ENCODE measurements at places on chromosomes 1 and 21.
A peak's percentile ranks its signal among the peaks of the same experiment; 100 is the strongest.

DNA sequence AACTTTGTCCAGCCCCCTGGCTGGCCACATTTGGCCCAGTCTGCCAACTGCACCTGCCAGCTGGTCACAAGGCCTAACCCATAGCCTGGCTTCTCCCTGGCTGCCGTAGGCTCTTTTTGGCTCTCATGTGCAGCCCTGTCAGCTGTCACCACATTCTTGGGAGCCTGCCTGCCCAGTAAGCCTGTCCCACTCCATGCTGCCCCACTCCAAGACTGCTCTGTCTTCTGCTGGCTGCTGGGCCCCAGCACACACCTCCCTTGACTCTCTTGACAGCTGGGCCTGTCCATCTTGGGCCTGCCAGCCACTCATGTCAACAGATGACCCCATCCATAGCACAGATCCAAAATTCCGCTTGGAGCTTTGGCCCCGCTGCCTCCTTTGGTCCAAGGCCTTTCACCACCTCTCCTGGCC, 74.3 kb upstream of the EDN2 start:
- no peak for DNase-seq

- DNase-seq = no peak
Measured at GRCh38 chr1:34371829-34372532, 195.3 kb downstream of the C1orf94 start.

DNA sequence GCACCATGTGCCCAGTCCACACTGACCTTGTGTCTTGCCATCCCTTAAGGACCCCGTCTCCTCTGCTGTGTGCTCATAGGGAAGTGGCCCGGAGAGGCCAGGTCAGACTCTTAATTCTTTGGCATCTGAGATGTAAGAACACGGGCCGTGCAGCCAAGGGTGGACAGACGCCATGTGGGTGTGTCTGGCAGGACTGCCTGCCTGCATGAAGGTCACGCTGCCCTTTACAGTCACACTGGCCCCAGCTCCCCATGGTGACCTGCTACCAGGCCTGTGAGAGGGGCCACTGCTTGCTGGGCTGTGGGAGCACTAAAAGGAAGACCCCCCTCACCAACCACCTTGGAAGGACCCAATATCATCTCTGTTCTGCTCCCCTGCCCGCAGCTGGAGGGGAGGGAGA, 17.7 kb downstream of the DHRS3 start:
- DNase-seq = no peak

DNA sequence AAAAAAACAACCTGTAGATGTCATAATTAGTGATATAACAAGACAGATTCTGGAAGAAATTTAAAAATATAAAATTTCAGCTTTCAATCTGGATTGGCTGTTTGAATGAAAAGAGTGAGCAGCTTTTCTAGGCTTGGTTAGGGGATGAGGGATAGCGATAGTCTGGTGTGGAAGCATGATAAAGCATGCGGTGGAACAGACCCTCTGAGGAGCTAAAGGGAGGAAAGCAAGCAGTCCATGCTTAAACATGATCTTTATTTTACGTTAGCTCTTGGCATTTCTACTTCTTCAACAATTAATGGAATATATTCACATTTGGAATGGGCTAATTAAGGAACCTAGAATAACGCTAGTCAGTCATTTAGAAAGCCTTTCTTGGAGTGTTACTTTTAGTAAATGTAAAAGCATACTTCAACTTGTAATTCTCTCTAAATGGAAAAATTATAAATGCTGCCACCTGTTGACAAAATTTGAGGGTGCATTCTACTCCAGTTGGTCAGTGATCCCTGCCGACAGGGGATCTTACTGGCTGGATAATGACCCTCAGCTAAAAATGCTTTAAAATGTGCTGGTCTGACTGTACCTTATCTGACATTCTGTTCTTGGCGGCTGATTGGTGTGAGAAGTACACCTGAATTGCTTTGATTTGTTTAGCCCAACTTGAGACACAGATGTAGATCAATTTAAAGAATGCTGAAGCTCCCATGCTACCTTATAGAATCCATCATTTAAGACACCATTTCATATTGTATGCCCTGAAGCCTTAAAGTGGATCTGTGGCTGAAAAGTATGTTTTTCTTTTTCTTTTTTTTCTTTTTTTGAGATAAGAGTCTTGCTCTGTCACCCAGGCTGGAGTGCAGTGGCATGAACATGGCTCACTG, 61.2 kb downstream of the AK4 start:
- DNase-seq = no peak

DNA sequence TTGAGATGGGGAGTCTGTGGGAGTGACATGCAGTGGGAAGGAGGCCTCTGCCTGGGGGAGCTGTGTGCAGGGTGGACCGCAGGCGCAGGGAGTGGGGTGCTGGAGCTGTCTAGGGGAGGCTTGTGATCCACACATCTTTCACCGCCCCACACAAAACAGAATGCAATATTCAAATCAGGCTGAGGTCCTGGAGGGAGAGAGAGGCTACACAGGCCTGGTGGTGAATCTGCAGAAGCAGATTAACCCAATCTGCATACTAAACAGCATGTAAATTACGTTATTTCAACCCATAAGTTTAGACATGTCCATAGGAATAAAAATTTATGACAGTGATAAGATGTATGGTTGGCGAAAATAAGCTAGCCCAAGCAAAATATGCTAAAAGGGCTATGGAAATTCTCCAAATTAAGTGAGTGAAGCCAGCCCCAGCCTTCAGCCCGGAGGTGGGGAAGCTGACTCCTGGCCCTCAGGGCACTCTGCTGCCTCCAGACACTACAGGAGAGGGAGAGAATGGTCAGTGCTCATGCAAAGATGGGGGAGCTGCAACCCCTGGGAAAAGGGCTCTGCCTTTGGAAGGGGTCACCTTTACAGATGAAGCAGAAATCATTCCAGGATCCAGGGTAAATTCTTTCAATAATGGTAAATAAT, 156.2 kb upstream of the CTTNBP2NL start:
- DNase-seq = no peak

- peak; percentile 29 for DNase-seq
Measured at GRCh38 chr1:223230161-223230881, 87.3 kb upstream of the TLR5 start.

DNA sequence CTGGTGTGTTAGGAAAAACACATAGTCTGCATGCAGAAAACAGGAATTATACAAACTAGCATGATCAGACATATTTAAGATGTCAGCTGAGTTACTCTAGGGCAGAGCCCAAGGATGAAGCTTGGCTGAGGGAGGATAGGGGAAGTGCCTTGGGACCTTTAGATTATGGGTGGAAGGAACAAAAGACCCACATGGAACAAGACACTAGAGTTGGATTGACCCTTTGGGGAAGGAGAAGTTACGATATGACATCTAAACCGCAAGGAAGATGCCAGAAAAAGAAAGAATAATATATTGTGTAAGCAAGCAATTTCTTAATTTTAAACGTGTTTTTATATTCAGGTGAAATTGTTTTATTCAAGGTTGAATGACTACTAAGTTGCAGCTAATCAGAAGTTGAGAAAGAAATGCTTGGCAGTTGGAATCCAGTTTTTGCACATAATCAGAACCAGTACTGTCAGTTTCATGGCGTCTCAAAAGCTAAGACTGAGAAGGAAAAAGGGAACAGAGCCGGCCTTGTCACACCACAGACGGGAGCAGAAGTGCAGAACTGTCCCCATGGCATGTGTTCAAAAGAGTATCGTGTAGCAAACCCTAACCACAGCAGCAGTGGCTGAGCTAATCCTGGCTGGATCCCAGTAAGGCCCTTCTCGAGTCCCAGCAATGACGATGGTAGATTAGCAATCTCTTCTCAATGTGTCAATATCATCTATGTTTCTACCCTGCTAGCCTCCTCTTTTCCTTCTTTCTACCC, 31.2 kb upstream of the IFNAR2 start:
- no peak for DNase-seq

DNA sequence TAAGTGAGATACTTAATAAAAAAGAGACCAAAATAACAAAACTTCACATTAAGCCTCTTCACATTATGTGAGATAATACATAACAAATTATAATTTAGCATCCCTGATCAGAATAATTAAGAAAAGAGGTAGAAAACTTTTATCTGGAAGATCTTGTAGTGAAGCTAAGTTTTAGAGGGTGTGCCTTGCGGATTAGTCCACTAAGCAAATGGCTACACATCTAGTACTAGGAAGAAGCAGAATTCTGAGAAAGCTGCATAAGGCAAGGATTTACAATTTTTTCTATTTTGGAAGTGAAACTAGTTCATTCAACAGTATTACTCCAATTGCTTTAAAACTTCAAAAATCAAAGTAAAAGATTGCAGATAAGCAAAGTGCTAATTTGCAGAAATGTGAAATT, 3.5 kb downstream of the YOD1 start:
- no peak for DNase-seq

DNA sequence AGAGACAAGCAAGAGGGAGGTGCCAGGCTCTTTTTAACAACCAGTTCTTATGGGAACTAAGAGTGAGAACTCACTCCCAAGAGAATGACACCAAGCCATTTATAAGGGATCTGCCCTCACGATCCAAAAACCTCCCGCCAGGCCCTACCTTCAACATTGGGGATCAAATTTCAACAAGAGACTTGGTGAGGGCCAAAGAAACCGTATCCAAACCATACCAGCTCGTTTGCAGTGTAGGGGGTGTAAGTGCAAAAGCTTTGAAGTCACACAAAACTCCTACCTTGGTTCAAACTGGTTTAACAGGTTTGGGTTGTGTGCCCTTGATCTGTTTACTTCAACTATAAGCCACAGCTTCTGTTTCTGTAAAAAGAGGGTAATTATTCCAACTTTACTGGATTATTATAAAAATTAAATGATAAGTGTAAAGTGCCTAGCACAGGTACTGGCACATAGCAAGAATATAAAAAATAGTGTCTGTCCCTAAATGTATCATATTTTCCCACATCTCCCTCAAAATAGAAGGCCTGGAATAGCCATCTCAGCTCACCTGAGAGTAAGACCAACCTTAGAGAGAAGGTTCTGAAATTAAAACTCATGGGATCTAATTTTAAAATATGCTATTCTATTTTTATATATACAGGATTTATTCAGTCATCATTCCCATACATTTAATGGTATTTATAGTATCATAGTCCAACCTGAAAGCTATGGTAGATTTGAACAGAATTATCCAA, 7.0 kb upstream of the USP25 start:
- no peak for DNase-seq

- DNase-seq = no peak
Measured at GRCh38 chr1:116161390-116161789, 50.2 kb downstream of the MAB21L3 start.

GRCh38 chr1:100626397-100626796, 88.5 kb downstream of the GPR88 start:
- no peak for DNase-seq

GRCh38 chr1:58813361-58813760, 29.5 kb upstream of the JUN start:
- no peak for DNase-seq

DNA sequence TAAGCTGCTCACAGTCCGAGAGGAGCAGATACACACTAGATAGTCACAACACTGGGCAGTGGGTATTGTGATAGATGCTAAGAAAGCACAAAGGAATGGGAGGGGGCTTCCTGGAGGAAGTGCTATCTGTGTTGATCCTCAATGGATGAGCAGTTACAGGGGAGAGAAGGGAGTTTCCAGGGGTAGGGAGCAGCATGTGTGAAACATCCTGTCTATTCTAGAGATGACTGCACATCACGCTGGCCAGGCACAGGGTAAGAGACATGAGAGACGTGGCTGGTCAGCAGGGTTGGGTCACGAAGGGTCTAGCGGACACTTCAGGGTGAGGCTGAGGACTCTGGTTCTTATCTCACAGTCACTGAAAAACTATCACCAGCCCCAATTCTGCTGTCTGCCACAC, 235.2 kb downstream of the TRABD2B start:
- DNase-seq = no peak

All from activated CD4-positive, alpha-beta T cell treated with anti-CD3 and anti-CD28 coated beads, Interleukin-2, amount 50 U/mL, for 48 hours (primary cell).